Mucosa of descending colon (tissue), 3 donors: ENCODE measurements at places on chromosomes 4 and X. TPM values are rescaled to one million over a fixed set of nuclear protein-coding genes. Genes with fewer than 3 reads are reported as not detected.
A peak's percentile ranks its signal among the peaks of the same experiment; 100 is the strongest.

BMP3 gene
- total RNA-seq: 67.9 TPM

CYBB gene
- 30.0 TPM for total RNA-seq

FAM133A gene
- total RNA-seq: 0.19 TPM

GRCh38 chrX:18855919-18856644 is 127.8 kb downstream of the PHKA2 start:
- DNase-seq: no peak

DNA sequence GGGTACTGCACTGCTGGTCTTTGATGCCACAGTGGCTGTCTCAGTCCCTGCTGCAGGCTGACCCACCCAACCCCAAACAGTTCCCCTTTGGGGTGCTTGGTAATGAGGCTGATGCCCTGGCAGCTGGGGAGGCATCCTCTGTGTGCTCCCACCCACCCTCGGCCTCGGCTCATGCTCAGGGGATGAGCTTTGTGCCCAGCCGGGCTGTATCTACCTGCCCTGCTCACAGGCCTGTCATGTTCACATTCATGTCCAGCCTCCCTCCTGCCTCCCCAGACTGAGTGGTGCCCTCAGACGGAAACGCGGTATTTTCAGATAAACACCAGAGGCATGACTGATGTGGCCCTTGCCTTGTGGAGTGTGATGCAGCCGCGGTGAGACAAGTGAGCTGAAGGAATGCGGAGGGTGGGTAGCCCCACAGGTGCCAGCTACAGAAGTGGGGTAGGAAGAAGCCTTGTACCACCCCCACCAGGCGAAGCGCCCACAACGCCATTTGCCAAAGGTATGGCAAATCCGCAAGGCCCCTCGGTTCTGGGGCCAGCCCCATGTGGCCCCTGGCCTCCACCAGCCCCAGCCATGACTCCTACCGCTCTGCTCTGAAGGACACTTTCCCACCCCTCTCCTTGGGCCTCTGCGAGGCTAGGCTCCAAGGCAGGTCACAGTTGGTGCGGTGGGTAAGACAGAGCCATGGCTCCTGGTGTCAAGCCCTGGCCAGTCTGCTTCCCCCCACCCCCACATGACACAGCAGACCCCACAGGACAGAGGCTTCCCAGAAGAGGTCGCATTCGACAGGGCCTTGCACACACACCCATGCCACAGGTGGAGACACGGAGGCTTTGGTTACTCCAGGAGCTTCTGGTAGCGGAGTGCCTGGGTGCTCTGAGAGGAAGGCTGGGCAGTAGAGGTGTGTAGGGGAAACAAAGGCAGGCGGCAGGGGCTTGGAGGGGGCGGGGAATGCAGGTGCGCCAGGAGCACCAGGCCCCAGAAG is 1.8 kb upstream of the RENBP start:
- DNase-seq: peak; percentile 50

PWWP3B gene
- 0.49 TPM for total RNA-seq

GRCh38 chr4:60575336-60575735 is 624.8 kb upstream of the ADGRL3 start:
- no peak for DNase-seq

DNA sequence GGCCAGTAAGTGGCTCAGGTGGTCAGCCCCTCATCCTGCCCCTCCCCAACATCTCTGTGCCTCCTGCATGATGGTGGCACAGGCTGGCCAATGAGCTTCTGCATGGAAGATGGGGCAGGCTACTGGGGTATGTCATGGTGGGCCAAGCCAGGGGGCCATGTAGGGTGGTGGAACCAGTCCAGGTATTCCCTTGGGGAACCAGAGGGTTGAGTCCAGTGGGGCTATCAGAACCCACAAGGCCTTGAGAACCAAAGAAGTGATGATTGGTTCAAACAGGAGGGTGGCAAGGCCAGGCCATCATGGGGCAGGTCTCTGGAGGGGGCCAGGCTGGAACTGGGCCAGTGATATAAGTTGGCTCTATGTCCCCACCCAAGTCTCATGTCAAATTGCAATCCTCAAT is 18.8 kb upstream of the PPP2R2C start:
- no peak for DNase-seq

DNA sequence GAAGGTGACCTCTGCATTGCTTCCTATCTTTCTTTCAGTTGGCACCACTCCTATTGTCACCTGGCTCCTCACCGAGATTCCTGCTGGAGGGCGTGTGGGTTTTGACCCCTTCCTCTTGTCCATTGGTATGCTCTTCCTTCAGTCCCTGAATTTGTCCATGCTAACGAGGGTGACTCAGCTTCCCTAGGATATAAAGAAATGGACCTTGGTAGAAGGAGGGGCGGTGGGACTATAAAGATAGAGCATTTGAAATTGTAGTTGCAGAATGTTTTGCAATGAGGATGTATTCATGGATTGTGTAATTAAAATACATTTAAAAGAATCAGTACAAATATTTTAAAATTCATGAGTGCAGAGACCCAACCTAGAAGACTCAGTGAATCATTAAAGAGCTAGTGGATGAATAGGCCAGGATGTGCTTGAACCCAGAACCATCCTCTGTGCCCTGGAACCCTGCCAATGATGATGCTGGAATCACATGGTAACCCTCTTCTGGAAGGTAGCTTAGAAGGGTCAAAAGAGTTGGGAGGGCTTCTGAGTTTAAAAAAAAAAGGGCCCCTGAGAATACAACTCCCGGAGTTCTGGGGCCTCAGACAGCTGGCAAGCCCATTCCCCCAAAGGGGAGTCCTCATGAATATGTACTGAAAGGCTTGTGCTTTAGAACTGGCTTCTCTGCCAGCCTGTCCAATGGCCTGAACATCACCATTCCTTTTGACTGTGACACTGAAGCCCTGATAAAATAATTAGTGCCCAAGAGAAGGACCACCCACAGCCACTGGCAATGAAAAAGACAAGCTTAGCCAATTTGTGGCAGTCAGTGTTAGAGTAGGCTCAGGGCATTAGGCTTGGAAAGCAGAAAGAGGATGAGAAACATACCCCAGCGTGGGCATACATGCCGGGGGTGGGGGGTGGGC is 8.0 kb downstream of the XPNPEP2 start:
- no peak for DNase-seq

FGFR3 gene
- 31.2 TPM for total RNA-seq

DNA sequence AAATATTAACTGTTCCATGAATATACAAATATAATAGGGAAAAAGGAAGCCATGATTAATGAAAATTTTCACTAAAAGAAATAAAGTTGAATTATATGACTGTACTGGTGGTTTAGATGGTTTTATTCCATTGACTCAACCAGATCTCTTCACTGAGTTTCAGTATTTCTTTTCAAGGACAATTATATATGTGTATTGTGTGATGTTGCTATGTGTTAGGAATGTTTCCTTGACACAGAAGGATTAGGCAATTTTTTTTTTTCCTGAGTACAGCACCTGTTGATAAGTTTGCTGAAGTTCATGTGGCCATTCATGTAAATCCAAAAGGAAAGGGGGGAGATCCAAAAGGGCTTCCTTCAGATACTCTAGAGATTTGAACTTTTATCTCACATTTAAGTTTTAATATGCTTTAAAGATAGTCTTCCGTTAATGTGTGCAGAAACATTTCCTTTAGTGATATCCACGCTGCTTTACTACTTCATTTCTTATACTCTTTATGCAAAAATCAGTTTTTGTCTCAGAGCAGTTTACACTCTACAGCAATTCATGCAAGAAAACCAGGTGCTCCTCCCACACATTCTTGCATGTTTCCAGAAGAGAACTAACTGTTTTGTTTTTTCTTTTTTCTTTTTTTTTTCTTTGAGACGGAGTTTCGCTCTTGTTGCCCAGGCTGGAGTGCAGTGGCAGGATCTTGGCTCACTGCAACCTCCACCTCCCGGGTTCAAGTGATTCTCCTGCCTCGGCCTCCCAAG is 249.1 kb downstream of the RPA4 start:
- DNase-seq: no peak

CSN1S1 gene
- not detected for total RNA-seq

DNA sequence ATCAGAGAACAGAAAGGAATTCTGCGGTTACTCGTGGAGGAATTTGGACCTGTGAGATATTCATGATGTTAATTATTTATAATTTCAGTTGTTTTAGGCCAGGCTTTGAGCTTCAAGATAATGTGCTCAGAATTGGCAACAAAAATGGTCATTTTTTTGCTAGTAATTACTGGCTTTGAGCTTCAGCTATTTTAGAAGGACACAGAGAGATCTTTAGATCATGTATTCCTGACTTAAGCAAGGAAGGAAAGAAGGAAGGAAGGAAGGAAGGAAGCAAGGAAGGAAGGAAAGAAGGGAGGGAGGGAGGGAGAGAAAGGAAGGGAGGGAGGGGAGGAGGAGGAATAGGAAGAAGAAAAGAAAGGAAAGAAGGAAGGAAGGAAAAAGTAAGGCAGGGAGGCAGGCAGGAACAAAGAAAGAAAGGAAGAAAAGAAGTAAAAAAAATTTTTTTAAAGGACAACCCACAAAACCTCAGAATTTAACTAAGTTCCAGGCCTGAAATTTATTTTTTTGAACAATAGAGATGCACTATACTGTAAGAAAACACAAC is 277.9 kb upstream of the KLF3 start:
- no peak for DNase-seq

DNA sequence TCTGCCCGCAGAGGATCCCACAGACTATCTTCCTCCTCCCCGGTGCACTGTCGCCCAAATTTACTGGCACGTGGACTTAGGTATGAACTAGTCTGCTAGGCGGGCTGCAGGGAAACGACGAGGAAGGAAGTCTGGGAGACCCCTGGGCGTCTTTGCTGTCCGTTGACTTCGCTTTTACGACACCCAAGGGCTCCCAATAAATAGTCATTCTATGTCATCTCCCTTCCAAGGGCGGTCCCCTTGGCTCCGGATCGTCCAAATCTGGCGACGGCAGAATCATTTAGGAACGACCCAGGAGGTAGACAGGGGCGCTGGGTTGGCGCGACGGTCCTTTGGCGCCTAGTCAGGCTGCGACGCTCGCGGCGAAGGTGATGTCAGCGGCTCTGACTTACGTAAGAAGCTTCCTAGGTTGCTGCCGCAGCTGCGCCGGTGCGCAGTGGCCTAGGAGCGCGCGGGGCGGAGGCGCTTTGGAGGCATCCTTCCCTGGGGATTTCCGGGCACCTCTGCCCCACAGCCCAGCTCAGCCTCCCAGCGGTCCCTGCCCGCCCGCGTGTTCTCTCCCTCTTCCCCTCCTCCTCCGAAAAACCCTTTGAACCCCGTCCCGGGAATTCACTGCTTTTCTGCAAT is 2.2 kb downstream of the NHS start:
- peak; percentile 21 for DNase-seq

GRCh38 chr4:3372933-3373465 is 68.8 kb upstream of the HGFAC start:
- peak; percentile 53 for DNase-seq

LEF1 gene
- total RNA-seq: 2.2 TPM

BTC gene
- total RNA-seq: 5.6 TPM

BEX2 gene
- 4.6 TPM for total RNA-seq

PPM1K gene
- total RNA-seq: 12.8 TPM

- DNase-seq: peak; percentile 61
Measured at GRCh38 chr4:139528377-139529005, 27.5 kb downstream of the SETD7 start.

CENPE gene
- total RNA-seq: 2.8 TPM

GRCh38 chr4:42579903-42580302 is 77.0 kb downstream of the ATP8A1 start:
- no peak for DNase-seq
